ENCODE measurements at places on chromosomes 4 and X.

GRCh38 chr4:168741281-168742173, 244.7 kb downstream of the PALLD start:
- DNase-seq = no peak

GRCh38 chr4:142607976-142608375, 238.1 kb downstream of the INPP4B start:
- DNase-seq = no peak

DNA sequence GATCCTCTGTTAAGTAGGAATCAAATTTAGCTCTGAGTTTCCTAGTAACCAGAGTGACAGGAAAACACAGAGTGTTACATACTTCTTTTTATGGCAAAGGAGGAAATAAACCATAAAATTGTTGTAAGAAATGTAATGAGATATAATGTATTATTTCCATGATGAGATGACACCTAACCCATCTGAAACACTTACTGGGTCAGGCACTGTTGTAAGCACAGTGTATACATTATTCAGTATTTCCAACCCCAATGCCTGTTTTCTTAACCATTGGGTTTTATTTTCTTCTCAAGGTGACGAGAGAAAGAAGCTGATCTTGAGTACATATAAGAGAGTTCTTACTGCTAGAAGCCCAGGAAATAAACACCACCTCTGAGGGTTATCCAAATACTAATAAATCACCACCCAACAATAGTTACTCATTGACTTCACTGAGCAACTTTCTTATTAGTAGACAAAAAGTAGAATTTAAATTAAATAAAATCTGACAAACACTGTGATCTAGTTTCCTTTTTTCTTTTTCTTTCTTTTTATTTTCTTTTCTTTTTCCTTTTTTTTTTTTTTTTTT, 4.2 kb upstream of the ENAM start:
- DNase-seq = no peak

DNA sequence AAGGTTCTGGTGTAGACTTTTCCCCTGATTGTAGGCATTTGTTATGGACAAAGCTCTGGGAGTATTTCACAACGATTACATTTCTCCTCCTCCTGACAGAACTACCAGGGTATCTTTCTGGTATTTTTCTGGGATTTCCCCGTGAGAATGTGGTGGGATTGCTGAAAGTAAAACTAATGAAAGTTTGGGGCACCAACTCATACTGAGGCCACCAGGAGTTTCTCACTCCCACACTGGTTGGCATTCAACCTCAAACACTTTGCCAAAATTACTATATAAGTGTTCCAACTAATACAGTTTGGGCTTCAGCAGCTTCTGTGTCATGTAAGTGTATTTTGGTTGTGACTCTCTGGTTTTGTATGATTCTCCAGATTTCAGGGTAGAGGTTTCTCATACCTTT, 855.1 kb downstream of the GLUD2 start:
- DNase-seq = no peak
